ENCODE measurements at places on chromosomes 4 and X. TPM values are rescaled to one million over a fixed set of nuclear protein-coding genes. Genes with fewer than 3 reads are reported as not detected.
A peak's percentile ranks its signal among the peaks of the same experiment; 100 is the strongest.

LDB2 gene
- polyA plus RNA-seq = 84.4 TPM

- DNase-seq = no peak
These were observed 180.7 kb downstream of the PDGFC start for GRCh38 chr4:156790866-156791265.

- no peak for DNase-seq
These were observed 84.2 kb downstream of the CAMK2D start for GRCh38 chr4:113677325-113677724.

DNA sequence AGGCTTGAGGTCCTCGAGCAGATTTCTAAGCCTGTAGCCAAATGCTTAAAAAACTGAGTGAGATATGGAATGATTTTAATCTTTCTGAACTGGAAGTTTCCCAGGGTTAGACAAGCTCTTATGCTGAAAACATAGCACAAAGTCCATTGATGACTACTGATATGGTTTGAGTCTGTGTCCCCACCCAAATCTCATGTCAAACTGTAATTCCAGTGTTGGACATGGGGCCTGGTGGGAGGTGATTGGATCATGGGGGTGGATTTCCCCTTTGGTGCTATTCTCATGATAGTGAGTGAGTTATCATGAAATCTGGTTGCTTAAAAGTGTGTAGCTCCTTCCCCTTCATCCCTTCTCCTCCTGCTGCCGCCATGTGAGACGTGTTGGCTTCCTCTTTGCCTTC, 454.9 kb downstream of the SPRY1 start:
- DNase-seq = no peak

DNA sequence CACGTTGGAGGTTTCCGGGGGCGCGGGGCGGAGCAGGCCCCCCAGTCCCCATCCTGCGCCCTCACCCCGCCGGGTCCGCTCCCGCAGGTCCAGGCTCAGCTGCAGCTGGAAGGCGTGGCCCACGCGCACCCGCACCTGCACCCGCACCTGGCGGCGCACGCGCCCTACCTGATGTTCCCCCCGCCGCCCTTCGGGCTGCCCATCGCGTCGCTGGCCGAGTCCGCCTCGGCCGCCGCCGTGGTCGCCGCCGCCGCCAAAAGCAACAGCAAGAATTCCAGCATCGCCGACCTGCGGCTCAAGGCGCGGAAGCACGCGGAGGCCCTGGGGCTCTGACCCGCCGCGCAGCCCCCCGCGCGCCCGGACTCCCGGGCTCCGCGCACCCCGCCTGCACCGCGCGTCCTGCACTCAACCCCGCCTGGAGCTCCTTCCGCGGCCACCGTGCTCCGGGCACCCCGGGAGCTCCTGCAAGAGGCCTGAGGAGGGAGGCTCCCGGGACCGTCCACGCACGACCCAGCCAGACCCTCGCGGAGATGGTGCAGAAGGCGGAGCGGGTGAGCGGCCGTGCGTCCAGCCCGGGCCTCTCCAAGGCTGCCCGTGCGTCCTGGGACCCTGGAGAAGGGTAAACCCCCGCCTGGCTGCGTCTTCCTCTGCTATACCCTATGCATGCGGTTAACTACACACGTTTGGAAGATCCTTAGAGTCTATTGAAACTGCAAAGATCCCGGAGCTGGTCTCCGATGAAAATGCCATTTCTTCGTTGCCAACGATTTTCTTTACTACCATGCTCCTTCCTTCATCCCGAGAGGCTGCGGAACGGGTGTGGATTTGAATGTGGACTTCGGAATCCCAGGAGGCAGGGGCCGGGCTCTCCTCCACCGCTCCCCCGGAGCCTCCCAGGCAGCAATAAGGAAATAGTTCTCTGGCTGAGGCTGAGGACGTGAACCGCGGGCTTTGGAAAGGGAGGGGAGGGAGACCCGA, 14.0 kb downstream of the SHOX start:
- no peak for DNase-seq

- peak; percentile 23 for DNase-seq
These were observed 238.5 kb downstream of the PRDM5 start for GRCh38 chr4:120683897-120684540.

GRCh38 chr4:171629182-171629581, 184.0 kb upstream of the GALNTL6 start:
- no peak for DNase-seq

DNA sequence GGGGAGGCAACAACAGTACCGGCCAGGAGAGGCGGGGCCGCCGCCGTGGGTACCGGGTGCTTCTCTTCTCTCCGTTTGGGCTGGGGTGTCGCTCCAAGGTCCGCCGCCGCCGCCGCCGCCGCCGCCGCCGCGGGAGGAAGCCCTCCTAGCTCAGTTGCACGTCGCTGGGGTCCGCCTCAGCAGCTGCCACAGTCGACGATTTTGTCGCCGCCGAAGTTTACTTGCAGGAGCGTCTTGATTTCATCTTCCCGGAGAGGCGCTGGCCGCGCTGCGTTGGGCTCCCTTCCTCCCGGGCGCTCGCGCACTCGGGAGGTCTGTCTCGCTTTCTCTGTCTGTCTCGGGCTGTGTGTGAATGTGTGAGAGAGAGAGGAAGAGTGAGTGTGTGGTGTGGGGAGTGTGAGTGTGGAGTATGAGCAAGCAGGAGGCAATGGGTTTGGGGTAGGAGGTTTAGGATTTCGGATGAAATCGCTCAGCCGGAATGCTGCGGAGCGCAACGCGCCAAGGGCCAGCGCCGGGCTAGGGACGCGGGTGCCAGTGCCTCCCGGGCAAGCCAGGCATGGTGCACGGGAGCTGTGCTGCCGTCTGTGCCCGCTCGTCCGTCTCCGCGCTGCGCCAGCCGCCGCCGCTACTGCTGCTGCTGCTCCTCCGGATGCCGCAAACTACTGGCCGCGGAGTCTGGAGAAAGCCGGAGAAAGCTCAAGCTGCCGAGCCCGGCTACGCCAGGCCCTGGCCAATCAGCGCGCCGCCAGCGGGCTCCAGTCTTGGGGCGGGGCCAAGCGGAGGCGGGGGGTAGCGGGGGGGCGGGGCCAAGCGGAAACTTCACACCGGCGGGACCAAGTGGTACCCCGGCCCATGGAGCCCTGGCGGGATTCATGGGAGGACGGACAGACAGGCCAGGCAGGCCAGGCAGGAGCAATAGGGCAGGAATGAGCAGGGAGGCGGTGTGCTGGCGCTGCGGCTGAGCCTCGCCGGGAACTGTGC, at the start of gene PCDH19:
Gene PCDH19, minus strand, starts transcription at position 664 of the 981 bp plus-strand sequence. CDS start 1,676 bp downstream, outside the sequence.
- DNase-seq = no peak

Measured in right renal pelvis (tissue), 4 donors.